ENCODE measurements at places on chromosomes 2 and 18.

- DNase-seq, result peak; percentile 42
Measured at GRCh38 chr2:29662861-29663260, 258.5 kb downstream of the ALK start.

- peak; percentile 9 for DNase-seq
Measured at GRCh38 chr2:156852681-156853080, 404.8 kb upstream of the GALNT5 start.

DNA sequence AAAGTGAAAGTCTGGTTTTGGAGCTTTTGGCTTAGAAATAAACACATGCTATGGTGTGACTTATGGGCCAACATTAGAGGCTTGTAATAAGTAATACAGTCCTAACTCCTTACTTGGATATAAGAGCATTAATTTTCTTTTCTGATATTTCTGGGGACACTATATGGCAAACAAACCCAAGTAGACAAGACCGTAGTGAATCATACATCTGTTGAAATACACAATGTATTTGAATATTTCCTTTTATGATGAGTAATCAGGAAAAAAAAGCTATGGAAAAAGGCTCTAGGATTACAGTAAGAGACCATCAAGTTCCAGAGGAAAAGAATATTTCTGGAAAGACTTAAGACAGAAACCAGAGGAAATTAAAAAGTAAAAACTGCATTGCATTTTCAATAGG, 146.0 kb upstream of the CYP26B1 start:
- DNase-seq, result no peak

- no peak for DNase-seq
Measured at GRCh38 chr2:126882736-126883665, 15.7 kb upstream of the TEX51 start.

- no peak for DNase-seq
Measured at GRCh38 chr2:238379096-238379810, 47.5 kb upstream of the ASB1 start.

GRCh38 chr2:188811522-188811921, 162.7 kb upstream of the COL3A1 start:
- no peak for DNase-seq
